ENCODE measurements at places on chromosomes 2 and 18.
A peak's percentile ranks its signal among the peaks of the same experiment; 100 is the strongest.

- H3K4me1 ChIP-seq: no peaks in the 10 kb centered on the region
- no peak overlapping the region for H3K4me3 ChIP-seq
- H3K36me3 ChIP-seq: peaks cover 2% of the 10 kb centered on the region
- H3K27me3 ChIP-seq: peaks cover 8% of the 10 kb centered on the region
- H3K27ac ChIP-seq: no peak overlapping the region
- DNase-seq: no peak
Measured at GRCh38 chr2:234193977-234194563, 143.6 kb downstream of the SPP2 start.

DNA sequence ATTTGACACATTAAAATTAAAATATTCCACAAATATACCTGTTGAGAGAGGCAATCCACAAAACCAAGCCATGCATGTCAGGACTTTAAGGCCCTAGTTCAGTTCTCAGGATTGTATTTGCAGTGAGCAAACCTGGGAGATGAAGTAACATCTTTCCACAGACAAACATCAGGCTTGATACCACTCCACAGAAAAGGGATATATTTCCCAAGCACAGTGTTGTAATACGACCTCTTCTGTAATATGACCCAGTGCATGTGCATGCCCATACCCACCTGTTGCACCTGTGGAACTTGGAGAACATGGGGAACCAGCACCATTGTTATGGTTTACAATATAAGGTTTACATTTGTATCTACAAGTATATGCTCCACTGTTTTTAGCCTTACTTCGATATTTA, 184.0 kb downstream of the PDE11A start:
- H3K27ac ChIP-seq: no peak overlapping the region
- no peaks in the 10 kb centered on the region for H3K4me1 ChIP-seq
- no peak overlapping the region for H3K4me3 ChIP-seq
- H3K36me3 ChIP-seq: no peaks in the 10 kb centered on the region
- H3K27me3 ChIP-seq: peaks cover 10% of the 10 kb centered on the region

GRCh38 chr2:23283653-23284052, 101.3 kb upstream of the KLHL29 start:
- no peak overlapping the region for H3K27ac ChIP-seq
- H3K4me3 ChIP-seq: no peak overlapping the region

DNA sequence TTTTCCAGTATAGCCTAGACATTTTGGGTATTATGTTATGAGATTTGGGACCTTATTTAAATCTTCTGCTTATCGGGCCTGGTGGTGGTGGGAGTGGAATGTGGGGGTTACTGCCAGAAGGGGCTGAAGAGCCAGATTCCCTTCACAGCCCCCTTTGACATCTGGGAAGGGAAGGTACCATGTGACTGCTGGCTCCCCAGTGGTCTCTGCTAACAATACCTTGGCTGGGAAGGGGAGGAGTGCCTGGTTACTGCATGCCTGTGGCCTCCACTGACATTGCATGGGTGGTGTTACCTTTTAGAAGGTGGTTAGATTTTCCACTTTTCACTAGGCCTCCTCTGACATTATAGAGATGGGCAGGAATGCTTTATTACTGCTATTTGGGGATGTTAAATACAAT, 8.0 kb downstream of the ATP9B start:
- H3K27me3 ChIP-seq: no peaks in the 10 kb centered on the region
- DNase-seq: no peak
- H3K27ac ChIP-seq: peak overlapping the region; percentile 47
- peaks cover 12% of the 10 kb centered on the region for H3K36me3 ChIP-seq
- peaks cover 26% of the 10 kb centered on the region for H3K4me1 ChIP-seq
- H3K4me3 ChIP-seq: no peak overlapping the region

GRCh38 chr2:2731101-2731815, 400.2 kb upstream of the MYT1L start:
- no peak overlapping the region for H3K27ac ChIP-seq
- no peak overlapping the region for H3K4me3 ChIP-seq
- H3K27me3 ChIP-seq: peaks cover 18% of the 10 kb centered on the region
- no peak for DNase-seq

- DNase-seq: no peak
- H3K27ac ChIP-seq: peak overlapping the region; percentile 62
- H3K36me3 ChIP-seq: peaks cover 23% of the 10 kb centered on the region
- peaks cover 40% of the 10 kb centered on the region for H3K4me1 ChIP-seq
- no peak overlapping the region for H3K4me3 ChIP-seq
Measured at GRCh38 chr2:112062894-112063293, 7.8 kb downstream of the TMEM87B start.

DNA sequence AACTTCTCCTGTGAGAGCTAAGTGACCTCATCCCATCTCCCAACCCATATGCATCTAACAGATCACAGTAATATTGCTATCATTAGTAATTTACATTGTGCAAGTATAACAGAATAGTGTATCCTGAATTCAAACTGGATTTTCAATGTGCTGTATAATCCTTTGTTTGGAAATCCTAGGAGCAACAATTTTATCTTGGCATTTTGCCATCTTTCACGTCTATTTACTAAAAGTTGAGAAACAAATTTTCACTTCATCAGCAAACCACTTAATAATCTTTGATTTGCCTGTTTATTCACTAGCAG, 3.8 kb downstream of the HNRNPLL start:
- peaks cover 2% of the 10 kb centered on the region for H3K36me3 ChIP-seq
- peak overlapping the region; percentile 98 for H3K27ac ChIP-seq
- DNase-seq: no peak
- peaks cover 47% of the 10 kb centered on the region for H3K4me1 ChIP-seq

DNA sequence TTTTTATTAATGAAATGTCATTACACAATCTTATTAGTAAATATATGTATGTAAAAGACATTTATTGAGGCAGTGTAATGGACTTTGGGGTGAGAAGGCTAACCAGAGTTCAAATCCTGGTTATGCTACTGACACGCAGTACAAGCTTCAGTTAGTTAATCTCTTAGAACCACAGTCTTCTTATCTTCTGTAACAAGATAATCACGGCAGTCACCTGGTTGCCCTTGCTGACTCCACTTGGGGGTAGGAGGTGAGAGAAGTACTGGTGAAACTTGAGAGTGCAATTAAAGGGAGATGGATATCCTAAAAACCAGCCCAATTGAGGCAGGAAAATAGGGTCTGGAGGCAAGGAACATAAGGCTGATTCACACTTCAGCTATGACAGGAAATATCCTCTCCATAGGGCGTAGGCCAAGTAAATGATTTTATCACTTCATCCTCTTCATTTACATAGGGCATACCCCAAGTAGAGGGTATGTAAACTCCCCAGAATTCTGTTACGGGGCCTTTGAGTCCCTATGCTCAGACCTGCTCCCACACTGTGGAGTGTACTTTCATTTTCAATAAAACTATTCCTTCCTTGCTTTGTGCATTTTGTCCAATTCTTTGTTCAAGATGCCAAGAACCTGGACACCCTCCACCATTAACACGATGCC, 21.3 kb downstream of the SKA1 start:
- H3K27ac ChIP-seq: no peak overlapping the region
- peaks cover 24% of the 10 kb centered on the region for H3K27me3 ChIP-seq
- H3K4me3 ChIP-seq: no peak overlapping the region
- no peak for DNase-seq
- H3K4me1 ChIP-seq: peaks cover 11% of the 10 kb centered on the region

GRCh38 chr2:42953216-42953615, 160.8 kb upstream of the HAAO start:
- H3K27ac ChIP-seq: no peak overlapping the region
- DNase-seq: no peak
- peaks cover 4% of the 10 kb centered on the region for H3K4me1 ChIP-seq
- H3K4me3 ChIP-seq: no peak overlapping the region

DNA sequence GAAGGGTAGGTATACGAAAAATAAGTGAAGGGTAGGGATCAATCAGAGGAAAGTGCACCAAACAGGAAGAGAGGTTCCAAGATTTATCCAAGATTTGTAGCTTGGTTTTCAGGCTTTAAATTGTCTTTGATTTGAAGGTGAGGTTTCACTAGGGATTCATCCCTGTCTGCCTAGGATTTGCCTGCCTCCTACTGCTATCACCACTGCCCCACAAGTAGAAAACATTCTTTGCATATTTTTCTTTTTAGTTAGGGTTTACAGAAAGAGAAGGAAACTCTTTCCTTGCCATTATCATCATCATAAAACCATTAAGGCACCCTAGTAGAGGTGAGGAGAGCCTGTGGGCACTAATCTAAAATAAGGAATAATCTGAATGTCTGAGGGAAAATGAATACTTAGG, 45.8 kb upstream of the TANC1 start:
- no peak for DNase-seq
- peaks cover 22% of the 10 kb centered on the region for H3K27me3 ChIP-seq
- no peaks in the 10 kb centered on the region for H3K4me1 ChIP-seq

- no peaks in the 10 kb centered on the region for H3K27me3 ChIP-seq
- no peak overlapping the region for H3K27ac ChIP-seq
- no peaks in the 10 kb centered on the region for H3K36me3 ChIP-seq
- DNase-seq: no peak
Measured at GRCh38 chr2:80255918-80256781, 48.4 kb downstream of the LRRTM1 start.

GRCh38 chr2:28071221-28071620, 180.7 kb downstream of the BABAM2 start:
- H3K4me3 ChIP-seq: no peak overlapping the region
- H3K4me1 ChIP-seq: no peaks in the 10 kb centered on the region
- no peaks in the 10 kb centered on the region for H3K27me3 ChIP-seq

GRCh38 chr2:1802469-1803216, 58.3 kb upstream of the PXDN start:
- no peak overlapping the region for H3K4me3 ChIP-seq
- no peaks in the 10 kb centered on the region for H3K4me1 ChIP-seq
- no peak for DNase-seq
- H3K36me3 ChIP-seq: no peaks in the 10 kb centered on the region
- no peak overlapping the region for H3K27ac ChIP-seq

- H3K36me3 ChIP-seq: peaks cover 2% of the 10 kb centered on the region
- peaks cover 3% of the 10 kb centered on the region for H3K4me1 ChIP-seq
- no peak overlapping the region for H3K4me3 ChIP-seq
- DNase-seq: no peak
- H3K27me3 ChIP-seq: peaks cover 50% of the 10 kb centered on the region
- no peak overlapping the region for H3K27ac ChIP-seq
Measured at GRCh38 chr2:85066874-85067351, 66.3 kb upstream of the TCF7L1 start.

DNA sequence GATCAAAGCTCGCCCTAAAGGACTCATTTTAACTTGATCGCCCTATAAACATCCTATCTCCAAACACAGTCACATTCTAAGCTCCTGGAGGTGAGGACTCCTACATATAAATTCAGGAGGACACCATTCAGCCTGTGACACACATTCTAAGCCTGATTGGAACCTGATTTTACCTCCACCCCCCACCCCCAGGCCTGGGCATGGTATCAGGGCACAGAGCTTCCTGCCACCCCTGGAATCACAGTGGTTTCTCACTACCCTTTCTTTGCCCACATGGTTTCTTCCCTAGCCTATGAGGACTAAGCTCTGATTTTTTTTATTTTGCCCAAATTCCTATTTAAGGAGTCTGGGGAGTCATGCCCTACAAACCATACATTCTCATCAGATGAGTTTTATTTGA, 428.1 kb upstream of the ID2 start:
- peaks cover 8% of the 10 kb centered on the region for H3K4me1 ChIP-seq
- no peaks in the 10 kb centered on the region for H3K27me3 ChIP-seq
- H3K27ac ChIP-seq: no peak overlapping the region
- DNase-seq: no peak
- no peak overlapping the region for H3K4me3 ChIP-seq

GRCh38 chr18:48642503-48642902, 103.7 kb downstream of the CTIF start:
- H3K36me3 ChIP-seq: no peaks in the 10 kb centered on the region
- no peak overlapping the region for H3K4me3 ChIP-seq
- no peak for DNase-seq
- peaks cover 3% of the 10 kb centered on the region for H3K4me1 ChIP-seq
- no peak overlapping the region for H3K27ac ChIP-seq
- H3K27me3 ChIP-seq: peaks cover 14% of the 10 kb centered on the region

DNA sequence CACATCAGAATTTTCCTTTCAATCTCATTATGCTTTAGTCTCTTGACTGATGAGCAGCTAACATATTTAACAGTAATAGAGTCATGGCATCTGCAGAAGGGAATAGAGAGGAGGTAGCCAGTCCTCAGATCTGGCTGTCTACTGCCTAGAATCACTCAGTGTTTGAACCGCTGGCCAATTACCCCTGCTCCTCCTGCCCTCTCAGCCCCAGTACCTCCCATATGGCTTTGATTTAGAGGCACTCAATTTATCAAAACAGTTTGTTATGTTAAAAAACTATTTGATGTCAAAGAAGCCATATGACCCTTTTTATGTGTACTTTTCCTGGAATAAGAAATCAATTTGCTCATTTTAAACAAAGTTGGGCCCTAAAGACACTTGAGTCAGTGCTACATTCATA, 355.2 kb downstream of the CMPK2 start:
- no peaks in the 10 kb centered on the region for H3K4me1 ChIP-seq
- no peaks in the 10 kb centered on the region for H3K36me3 ChIP-seq
- no peak overlapping the region for H3K27ac ChIP-seq
- no peaks in the 10 kb centered on the region for H3K27me3 ChIP-seq

DNA sequence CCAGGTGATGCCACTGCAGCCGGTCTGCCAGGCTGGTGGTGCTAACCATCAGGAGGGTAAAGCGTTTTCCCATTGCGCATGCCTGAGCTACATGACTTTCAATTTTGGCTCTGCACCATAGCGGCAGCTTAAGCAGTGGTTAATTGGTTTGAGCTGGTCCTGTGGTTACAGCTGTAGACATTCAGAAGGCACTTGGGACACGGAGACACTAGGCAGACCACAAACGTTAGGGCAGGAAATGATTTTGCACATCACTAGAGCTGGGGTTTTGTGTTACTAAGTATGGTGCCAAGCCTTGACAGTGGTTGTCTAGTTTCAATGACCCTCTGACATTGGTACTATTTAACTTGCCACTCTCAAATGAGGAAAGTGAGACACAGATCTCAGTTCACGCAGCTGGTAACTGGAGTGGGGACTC, 28.9 kb upstream of the CNOT11 start:
- H3K36me3 ChIP-seq: no peaks in the 10 kb centered on the region
- no peaks in the 10 kb centered on the region for H3K27me3 ChIP-seq

GRCh38 chr2:69499966-69500365, 62.7 kb upstream of the NFU1 start:
- no peak for DNase-seq
- no peaks in the 10 kb centered on the region for H3K27me3 ChIP-seq
- H3K36me3 ChIP-seq: peaks cover 4% of the 10 kb centered on the region
- peak overlapping the region; percentile 93 for H3K27ac ChIP-seq
- peaks cover 11% of the 10 kb centered on the region for H3K4me1 ChIP-seq

Data from T-helper 17 cell (primary cell).